Stimulated activated CD8-positive, alpha-beta memory T cell treated with anti-CD3 and anti-CD28 coated beads, Interleukin-15, amount 100 ng/mL, for 24 hours (primary cell): ENCODE measurements at places on chromosomes 7 and 10.

GRCh38 chr10:131570716-131571307 is 259.3 kb upstream of the TCERG1L start:
- DNase-seq, result no peak

GRCh38 chr7:33669251-33669670 is 236.1 kb upstream of the BMPER start:
- DNase-seq, result no peak

GRCh38 chr10:131702531-131703356 is 198.1 kb upstream of the PPP2R2D start:
- DNase-seq, result no peak

GRCh38 chr7:84237533-84238173 is 43.1 kb upstream of the SEMA3A start:
- no peak for DNase-seq
